ENCODE measurements at places on chromosomes 16 and 17.

DNA sequence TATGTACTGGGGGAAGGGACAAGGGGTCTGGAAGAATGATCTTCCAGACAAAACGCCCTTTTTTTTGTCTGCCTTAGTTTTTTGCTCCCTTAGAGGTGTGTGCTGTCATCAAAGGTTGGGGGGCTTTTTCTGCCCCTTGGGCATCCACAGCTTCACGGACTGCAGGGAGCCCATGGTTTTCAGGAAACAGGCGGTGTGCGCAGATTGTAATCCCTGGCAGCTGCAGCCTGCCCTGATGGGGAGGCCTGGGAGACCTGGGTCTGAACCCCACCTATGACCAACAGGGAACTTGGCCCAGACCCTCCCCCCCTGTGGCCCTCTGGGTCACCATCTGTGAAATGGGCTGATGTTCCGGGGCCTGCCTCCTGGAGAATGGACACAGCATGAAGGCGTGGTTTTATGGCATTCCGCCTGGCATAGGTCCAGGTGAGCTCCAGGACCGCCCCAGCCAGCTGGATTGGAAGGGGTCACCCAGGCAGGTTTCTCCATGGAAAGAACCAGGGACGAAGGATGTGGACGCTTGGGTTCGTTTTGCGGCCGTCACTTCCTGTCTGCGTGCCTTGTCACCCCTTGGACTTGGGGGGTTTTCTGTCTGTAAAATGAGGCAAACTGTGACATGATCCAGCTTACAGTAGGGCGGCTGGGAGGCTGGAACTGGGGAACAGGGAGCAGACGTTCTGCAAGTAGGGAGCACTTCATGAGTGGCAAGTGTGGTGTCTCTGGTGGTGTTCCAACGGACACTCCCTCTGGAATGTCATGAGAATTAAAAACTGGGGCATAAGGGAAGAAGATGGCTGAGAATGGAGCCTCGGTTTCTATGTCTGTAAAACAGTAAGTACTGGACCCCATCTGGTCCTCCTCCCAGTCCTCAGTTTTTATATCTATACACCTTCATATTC lies 1.5 kb downstream of the CPNE2 start:
- DNase-seq: no peak

DNA sequence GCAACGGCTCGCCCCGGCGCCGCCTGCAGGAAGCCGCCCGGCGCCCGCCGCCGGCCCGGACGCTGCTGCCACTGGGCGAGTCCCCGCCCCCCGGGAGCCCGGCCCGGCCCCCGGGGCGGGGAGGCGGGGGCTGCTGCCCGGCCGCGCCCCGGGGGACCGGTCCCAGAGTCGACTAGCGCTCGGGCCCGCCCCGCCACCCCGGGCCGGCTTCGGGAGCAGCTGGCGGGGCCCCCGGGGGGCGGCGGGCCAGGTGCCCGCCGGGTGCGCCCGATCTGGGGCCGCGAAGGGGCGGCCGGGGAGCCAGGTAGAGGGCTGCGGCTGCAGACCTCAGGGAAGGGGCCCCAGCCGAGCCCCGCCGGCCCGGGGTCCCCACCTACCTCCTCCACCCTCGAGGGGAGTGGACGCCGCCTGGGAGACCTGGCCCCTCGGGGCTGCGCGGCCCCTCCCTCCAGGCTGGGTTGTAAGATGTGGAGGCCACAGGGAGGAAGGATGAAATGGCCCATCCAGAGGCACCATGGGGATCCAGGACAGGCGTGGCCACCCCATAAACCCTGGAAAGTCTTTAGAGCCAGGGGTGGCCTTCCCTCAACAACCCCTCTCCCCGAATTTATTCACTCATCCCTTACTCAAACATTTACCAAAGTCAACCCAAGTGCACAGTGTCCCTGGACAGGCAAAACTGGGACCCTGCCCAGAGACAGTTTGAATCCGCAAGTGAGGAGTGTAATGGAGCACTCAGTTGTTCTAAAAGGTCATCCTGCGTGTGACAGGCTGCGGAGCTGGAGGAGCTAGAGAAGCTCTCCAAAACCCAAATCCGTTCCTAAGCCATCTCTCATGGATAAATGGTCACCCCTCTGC lies at the start of gene CDYL2:
Gene CDYL2, minus strand, starts transcription at position 73 of the 858 bp plus-strand sequence. CDS start 425 bp downstream, outside the sequence.
- DNase-seq: peak; percentile 35

DNA sequence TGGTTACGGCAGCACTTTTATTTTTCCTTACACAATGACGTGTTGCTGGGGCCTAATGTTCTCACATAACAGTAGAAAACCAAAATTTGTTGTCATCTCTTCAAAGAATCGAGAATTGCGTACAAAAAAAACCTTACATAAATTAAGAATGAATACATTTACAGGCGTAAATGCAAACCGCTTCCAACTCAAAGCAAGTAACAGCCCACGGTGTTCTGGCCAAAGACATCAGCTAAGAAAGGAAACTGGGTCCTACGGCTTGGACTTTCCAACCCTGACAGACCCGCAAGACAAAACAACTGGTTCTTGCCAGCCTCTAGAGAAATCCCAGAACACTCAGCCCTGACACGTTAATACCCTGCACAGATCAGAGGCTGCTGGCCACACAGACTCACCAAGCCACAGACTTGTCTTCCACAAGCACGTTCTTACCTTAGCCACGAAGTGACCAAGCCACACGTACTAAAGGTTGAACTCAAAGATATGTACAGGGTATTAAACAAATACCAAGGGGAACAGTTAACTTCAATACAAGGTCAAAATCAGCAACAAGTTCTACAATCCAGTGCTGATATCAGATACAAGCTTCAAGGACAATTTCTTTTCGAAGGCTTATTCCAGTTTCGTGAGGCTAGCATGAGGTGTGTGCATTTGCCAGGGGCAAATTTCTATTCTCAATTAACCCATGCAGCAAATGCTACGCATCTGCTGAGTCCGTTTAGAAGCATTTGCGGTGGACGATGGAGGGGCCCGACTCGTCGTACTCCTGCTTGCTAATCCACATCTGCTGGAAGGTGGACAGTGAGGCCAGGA lies 2.4 kb downstream of the ACTG1 start:
- no peak for DNase-seq

- no peak for DNase-seq
These were observed 207.4 kb downstream of the RPTOR start for GRCh38 chr17:80751946-80752581.

- DNase-seq: peak; percentile 44
These were observed 1.6 kb downstream of the ASIC2 start for GRCh38 chr17:33291248-33292200.

DNA sequence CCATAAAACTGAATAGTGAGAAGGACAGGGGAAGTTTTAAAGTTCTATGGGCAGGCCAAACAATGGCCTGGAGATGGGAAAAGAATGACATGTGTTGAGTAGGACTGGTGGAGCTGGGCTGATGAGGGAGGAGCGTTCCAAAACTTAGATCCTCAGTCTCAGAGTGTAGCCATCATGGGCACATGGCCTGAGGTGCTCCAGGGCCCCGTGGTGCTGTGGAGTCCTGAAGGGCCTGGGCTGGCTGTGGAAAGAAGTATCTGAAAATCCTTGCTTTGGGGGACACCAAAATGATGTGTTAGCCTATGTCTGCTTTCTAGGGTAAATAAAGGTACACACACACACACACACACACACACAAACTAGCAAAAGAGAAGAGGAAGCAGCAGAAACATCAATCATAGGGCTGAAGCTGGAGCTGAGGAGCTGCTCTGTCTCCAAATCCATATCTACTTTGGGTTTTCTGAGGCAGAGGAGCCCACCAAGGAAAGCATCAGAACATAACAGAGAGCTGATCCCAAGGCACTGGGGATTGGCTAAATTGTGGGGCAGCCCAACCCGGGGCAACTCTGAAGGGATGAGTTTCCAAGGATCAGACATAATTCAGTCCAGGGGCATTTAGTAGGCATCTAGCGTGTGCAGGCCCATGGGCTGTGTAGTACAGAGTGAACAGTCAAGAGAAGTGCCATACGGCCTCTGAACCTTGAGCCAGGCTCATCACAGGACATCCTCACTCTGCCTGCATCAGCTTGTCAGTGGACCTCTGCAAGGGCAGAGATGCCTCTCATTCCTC lies 85.2 kb downstream of the C16orf78 start:
- no peak for DNase-seq
